Hypothalamus (tissue), 51 donors: ENCODE measurements at places on chromosomes 12 and 14.

DNA sequence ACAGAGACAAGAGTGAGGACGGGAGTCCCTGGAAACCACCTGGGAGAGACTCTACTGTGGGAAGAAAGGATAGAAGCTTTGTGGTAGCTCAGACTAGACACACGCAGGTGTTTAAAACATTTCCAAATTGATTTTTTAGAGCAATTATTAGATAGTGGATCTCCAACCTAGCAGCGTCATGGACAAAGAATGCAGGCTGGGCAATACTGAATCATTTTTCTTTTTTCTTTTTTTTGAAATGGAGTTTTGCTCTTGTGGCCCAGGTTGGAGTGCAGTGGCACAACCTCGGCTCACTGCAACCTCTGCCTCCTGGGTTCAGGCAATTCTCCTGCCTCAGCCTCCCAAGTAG lies 13.1 kb downstream of the GPR132 start:
- no peak for DNase-seq

- DNase-seq: no peak
Observed at GRCh38 chr14:74133833-74134481, 49.2 kb downstream of the LIN52 start.

DNA sequence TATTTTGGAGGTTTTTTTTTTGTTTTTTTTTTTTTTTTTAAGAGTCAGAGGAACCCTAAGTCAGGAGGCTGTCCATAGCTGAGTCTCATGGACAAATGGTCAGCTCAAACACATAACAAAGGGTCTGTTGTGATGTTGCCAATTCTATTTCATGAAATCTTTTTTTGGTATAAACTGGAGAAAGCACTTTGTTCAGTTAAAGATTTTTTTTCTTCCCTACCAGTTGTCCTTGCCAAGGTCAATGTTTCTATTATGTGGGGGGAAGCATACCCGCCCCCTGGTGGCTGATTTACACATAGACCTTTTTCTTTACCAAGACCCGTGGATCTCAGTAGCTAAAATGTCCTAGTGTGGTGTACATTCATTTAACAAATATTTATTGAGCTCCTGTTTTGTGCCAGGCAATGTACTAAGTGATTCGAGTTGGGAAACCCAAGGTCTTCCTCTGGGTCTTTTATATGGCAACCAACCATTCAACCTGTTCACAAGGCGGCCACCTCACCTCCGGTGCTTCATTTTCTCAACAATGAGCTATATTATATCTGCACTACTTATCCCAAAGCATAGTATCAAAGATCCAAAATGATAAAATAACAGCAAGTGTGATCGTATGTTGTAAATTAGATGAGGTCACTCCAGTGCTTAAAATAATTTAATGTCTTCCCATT lies 214.5 kb downstream of the PAH start:
- no peak for DNase-seq

DNA sequence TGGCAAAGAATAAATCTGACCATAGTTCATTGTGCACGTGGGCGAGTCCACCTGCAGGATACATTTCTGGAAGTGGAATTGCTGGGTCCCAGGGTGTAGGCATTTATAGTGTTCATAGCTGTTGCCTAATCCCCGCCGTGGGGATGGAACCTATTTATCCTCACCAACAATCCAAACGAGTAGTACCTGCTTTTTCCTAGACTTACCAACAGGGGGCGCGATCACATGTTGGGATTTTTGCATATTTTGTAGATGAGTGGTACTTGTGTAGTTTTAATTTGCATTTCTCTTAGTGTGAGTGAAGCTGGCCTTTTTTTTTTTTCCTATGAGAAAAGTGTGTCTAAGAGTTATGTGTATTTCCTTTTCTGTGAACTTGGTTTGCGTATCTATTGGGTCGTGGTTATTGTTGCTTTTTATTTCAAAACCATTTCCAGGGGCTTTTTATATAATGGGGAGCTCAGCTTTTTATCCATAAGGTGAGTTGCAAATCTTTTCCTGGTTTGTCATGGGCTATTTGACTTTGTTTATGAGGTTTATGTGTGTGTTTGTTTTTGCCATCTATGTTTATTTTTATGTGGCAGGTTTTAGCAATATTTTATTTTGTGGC lies 67.2 kb downstream of the CCDC92 start:
- no peak for DNase-seq

DNA sequence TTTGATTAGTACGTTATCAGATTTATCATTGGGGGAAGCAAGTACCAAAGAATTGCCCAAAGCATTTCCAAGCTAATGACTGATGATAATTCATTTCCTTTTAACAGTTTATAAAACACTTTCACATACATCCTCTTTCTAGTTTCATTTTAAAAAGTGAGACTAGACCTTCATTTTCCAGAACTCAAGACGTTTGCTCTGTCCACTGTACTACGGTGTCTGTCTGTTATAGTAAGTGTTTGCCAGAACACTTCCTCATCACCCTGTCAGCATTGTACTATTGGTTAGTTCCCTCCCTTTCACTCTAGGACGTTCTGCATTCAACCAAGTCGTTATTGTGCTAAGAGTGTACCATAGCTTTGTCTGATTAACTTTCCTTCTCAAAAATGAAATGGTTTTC lies 81.7 kb upstream of the TMEM263 start:
- DNase-seq: no peak

GRCh38 chr12:124140944-124141486 lies 153.9 kb upstream of the RFLNA start:
- no peak for DNase-seq

DNA sequence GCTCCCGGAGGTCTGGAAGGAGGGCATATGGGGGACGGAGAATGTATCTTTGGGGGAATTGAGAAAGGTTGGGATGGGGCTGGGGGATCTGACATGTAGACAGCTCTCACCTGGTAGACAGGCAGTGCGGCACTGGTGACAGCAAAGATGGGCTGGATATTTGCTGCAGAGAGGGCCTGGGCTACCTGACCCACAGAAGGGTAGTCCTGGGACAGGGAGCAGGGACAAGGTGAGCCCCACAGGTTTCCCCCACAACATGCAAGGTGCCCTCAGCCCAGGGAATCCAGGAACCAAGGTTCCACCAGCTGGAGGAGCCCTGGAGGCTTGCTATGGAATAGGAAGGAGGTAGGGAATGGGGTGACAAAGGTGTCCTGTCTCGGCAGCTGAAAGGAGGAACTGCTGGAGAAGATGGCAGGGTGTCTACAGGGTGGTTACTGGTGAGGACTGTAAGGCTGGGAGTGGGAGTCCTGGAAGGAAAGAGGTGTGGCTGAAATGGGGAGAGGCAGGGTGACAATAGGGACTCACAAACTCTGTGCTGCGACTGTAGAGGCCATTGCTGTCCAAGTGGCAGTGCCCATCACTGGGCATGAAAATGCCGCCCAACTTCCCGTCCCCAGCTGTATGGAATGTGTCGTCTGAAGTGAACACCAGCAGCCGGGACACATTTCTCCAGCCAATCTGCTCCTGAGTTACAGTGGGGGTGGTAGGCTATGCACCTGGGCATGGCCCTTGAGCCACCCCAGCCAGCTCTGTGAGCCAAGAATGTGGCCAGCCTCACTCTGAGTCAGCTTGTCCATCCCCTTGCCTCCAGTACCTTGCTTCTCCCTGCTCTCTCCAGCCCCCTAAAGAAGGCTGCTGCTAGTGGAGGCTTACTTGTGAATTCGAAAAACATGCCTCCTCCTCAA lies 11.3 kb downstream of the ITGB7 start:
- no peak for DNase-seq

DNA sequence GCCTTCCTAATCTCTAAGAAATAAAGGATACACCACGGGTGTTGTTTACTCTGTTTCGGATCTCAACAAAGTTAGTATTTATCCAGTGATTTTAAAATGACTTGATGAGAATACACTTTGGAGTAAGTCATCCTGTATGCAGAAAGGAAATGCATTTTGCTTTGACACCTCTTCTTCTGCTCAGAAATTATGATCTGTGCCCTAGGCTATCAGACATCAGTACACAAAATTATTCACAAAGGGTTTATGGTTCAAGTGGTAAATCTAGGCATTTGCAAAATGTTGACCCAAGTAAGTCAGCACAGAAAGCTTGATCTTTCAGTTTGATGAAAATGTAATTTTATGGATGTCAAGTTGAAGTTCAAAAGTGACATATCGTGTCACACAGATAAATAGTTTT lies 248.5 kb downstream of the ATP23 start:
- no peak for DNase-seq

- no peak for DNase-seq
Observed at GRCh38 chr12:67459173-67459572, 189.4 kb upstream of the DYRK2 start.

- DNase-seq: no peak
Observed at GRCh38 chr12:119446459-119446858, 111.9 kb downstream of the CCDC60 start.

DNA sequence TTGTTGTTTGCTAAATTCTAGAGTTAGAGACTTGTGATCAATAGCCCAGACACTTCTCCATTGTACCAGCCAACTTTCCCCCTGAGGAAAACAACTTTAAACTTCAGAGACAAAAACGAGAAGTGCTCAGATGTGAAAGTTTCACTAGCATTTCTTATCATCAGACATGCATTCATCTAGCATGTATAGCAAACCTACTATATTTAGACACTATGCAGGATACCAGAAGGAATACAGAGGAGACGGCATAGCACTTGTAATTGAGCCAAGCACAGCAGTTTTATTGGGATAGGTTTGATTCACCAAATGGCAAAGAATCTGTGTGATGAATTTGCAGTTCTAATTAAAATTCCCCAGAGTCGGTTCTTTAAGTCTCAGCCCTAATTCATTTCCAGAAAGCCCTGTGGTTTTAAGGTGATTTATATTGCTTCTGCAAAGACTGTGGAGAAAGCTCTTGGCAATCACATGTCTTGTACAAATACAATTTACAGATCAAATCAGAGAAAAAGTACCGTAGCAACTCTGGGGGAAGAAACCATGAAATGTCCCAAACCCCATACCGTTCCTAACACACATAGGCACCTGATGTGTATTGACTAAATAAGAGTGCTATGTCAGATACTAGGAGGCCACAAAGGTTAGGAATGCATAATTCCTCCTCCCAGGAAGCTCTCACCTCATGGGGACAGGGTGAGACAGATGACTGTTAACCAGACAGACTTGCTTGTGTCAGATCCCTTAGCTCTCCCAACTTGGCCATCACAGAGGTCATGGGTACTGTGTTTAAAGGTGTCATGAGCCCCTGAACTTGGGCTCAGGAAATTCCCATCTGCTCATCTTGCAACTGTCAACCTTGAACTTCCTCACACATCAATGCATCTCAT lies 69.6 kb upstream of the KRAS start:
- DNase-seq: no peak

- no peak for DNase-seq
Observed at GRCh38 chr14:60722357-60723115, 1.6 kb downstream of the SIX4 start.

DNA sequence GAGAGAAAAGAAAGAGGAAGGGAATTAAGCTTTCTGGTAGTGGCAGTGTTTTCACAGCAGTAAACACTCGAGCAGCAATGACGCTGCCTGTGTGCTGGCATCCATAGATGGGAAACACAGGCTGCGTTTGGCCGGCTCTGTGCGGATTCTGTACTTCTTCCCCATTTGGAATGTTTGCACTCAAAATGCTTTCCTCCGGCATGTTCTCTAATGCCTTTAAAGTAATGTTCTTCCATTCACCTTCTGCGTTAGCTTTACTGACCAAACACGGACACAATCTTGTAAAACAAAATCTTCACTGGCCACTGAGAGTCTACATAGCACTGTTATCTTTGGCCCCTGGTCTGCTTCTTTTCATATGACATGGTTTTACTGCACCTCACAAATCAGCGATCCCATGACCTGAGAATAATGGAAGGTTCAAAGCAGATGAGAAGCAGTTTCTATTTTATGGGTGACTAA lies 31.4 kb downstream of the DCP1B start:
- no peak for DNase-seq

DNA sequence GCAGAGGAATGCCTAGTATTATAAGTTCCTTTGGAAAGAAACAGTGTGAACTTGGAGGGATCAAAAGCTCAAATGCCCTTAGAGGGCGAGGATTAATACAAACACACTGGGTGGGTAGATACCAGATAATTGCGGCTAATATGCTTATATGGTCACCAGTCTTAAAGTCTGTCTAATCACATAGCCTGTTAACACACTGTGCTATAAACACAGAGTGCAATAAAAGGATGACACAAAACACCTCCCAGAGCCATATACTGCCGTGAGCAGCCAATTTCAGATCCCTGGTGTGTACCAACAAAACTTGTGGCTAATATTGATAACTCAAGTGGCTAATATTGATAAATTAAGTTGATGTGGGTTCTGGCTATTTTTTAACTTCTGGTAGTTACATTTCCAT lies 1.7 kb upstream of the IL26 start:
- no peak for DNase-seq

DNA sequence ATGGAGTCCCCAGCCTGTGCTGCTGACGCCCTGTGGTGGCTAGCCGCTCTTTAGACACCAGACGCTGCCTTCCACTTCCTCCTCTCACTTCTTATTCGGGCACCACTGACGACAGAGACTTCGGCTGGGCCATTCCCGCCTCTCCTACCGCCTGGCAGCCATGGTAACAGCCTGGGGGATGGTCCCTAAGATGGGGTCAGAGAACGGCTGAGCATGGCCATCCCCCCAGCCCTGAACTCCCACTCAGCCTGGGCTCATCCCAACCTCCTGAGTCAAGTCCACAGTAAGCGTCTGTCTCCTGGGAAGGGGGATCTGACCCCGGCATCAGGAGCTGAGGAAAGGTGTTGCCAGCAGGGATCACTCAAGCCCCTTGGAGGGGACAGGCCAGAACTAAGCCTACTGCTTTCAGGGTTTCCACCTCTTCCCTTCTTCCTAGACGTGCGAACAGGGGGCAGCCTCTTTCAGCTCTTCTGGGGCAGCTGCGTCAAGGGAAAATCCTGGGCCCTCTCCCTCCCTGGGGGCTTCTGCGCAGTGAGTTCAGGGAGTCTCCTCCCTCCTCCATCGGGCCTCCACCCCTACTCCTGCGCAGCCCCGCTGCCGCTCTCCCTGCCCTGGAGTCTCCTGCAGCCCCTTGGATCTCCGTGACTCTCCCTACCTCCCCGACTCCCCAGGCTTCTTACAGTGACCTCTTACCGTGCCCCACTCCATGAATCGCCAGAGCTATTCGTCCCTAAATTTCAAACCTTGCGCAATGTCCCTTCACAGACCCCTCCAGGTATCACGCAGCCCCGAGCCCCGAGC lies 643 bp upstream of the TAMALIN start:
- DNase-seq: peak; percentile 16

DNA sequence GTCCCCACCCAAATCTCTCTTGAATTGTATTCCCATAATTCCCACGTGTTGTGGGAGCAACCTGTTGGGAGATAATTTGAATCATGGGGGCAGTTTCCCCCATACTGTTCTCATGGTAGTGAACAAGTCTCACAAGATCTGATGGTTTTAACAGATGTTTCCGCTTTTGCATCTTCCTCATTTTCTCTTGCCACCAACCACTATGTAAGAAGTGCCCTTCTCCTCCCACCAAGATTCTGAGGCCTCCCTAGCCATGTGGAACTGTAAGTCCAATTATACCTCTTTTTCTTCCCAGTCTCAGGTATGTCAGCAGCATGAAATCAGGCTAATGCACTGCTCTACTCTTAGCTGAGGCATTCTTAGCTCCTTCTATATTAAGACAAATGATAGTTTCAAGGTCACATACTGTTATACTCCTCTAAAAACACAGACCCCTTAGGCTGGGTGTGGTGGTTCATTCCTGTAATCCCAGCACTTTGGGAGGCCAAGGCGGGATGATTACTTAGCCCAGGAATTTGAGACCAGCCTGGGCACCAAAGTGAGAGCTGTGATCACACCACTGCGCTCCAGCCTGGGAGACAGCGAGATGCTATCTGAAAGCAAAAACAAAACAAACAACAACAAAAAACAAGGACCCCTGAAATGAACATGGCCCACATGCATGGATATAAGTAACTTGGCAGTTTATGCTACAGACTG lies 3.6 kb downstream of the SCAF11 start:
- DNase-seq: no peak
